Stimulated activated CD4-positive, alpha-beta T cell treated with anti-CD3 and anti-CD28 coated beads, Interleukin-12 subunit alpha, Interleukin-12 subunit beta, amount 100 ng/mL, for 4 hours (primary cell): ENCODE measurements at places on chromosomes 3 and 15.
A peak's percentile ranks its signal among the peaks of the same experiment; 100 is the strongest.

DNA sequence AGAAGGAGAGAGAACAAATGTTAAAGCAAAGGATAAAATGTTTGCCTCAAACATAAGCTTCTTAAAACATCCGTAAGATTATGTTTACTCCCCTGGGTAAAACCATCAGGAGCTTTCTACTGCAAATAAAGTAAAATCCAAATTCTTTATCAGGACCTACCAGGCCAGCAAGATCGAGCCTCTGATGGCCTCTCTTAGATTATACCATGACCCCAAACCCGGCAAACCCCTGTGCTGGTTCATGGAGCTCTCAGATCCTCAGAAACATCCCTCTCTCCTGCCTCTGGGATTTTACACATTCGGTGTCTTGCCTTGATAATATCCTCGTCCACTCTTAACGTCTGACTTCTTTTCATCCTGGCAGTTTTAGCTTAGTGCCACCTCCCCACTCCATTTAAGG lies 7.5 kb upstream of the TARS3 start:
- no peak for DNase-seq

- peak; percentile 13 for DNase-seq
These were observed 16.2 kb upstream of the CCR9 start for GRCh38 chr3:45870099-45870498.

DNA sequence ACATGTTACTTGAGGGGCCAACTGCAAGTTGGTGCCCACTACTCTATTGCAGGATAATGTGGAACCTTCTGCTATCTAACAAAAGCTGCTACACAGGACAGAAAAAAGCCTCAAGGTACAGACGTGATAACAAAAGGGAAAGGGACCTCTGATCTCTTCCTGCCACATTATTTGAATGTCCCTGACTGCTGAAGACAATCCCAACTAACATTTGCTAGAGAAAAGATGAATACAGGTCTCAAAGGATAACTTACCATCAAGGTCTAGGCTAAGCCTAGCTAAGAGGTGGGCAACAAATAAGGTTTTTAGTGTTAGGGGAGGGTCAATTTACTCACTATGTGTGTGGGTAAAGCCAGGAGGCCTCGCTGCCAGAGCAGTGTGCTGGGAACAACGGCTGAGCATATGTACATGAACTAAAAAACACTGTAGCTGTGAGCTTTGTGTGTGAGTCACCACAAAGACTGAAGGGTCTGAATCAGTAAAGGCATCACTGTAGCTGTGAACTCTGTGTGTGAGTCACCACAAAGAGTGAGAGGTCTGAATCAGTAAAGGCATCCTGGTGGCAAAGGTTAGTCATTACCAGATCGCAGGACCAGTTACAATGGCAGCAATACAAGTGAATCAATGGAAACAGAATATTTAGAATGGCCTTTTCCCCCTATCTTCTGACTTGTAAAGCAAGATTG lies 111.7 kb downstream of the LMLN start:
- peak; percentile 43 for DNase-seq

DNA sequence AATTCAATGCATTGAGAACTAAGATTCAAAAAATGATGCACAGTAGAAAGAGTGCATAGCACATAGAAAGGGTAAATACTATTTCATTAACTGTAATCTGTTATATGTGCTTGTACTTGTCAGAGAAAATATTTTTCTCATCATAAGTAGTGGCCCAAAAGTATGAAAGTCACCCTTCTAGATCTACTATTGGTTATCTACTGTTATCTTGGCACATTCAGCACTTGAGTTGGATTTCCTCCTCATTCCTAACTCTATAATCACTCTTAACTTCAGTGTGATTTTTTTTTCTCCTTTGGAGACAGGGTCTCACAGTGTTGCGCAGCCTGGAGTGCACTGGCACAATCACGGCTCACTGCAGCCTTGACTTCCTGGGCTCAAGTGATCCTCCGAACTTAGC lies 194.4 kb downstream of the PCCB start:
- DNase-seq: no peak

DNA sequence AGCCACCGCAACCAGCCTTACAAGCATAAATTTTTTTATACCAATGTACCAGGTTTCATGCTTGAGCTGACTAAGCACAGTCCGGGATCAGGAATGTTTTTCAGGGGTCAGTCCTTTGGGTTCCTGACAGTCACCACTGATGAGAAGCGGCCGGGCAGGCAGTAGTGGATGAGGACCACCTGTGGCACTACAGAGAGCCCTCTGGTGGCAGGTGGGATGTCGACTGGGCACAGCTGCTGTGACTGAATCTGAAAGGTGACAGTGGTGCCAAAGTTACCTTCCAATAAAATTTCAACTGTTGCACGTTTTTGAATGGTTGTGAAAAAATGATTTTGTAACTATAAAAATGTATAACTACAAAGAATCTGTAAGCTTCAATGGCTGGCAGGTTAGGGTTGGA lies 34.0 kb downstream of the TPRA1 start:
- no peak for DNase-seq

- no peak for DNase-seq
These were observed 35.8 kb downstream of the MGLL start for GRCh38 chr3:127786353-127787070.

- DNase-seq: no peak
These were observed 29.0 kb upstream of the NR2C2 start for GRCh38 chr3:14918356-14918860.

GRCh38 chr3:66350601-66351000 lies 129.8 kb downstream of the SLC25A26 start:
- no peak for DNase-seq

DNA sequence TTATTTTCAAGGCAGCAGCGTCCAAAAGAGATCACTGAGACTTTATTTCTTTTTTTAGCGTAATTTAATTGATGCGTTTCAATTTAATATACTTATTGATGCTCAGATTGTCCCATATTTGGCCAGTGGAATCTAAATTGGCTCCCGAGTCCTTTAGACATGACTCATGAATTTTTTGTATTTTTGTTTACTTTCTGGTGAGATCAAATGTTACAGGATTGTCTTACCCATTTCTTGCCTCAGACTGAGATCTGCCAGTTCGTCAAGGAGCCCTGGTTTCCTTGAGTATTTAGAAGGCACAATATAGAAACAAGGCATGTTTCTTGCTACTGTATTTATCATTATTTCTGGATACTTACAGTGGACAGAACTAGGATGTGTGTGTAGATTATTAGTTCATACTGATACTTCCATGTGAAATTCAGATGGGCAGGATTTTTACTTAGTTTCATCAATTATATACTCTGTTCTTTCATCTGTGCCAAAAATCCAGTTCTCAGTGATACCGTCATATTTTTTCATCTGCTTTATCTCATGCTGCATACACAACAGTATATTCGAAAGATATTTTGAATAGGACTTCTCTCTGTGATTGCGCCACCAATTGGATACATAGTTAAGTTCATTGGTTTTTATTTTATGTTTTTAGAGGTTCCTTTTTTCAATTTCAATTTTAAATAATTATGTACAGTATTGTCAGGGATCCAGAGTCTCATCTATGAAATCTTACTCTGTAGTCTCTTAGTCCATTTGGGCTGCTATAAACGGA lies 436.9 kb upstream of the C2CD4B start:
- no peak for DNase-seq

GRCh38 chr3:116630494-116630893 lies 79.1 kb upstream of the TUSC7 start:
- DNase-seq: no peak
